ENCODE measurements at places on chromosomes 13 and 19.

GRCh38 chr13:40503966-40504591 is 162.4 kb downstream of the FOXO1 start:
- DNase-seq: no peak

- no peak for DNase-seq
These were observed 139.2 kb downstream of the SLITRK5 start for GRCh38 chr13:87810391-87810801.

DNA sequence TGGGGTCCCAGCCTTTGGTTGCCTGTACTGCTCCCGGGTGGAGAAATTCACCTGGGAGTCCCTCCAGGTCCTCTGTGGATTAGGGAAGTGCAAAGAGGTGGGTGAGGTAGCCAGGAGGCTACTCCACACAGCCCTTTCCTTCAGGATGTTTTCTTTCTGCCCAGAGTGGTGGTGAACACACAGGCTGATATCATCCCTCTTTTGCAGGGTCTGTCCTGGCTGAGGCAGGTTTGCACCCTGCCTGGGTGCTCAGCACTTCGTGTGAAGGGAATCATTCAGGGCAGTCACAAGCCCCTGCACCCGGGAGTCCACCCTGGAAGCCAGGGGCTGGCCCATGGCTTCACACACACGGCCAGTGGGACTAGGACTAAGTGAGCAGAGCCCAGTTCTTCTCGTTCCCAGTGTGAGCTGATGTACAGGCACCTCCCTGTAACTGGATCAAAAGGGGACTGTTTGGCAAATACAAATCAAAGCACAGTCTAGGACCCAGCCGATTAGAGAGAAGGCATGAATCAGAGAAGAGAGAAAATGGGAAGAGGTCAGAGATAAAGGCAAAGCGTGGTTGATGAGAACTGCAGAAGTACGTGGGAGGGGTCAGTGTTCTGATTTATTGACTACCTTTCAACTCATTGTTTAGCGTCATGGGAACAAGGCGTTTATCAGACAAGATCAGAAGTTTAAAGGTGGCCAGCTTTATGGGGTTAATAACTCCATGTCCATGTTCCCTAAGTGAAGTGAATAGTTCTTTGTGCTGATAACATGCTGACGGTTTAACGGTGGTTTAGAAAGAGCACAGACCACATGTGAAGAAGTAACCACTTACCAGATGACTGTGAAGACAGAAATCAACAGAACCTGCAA is 30.4 kb upstream of the SPATA13 start:
- peak; percentile 20 for DNase-seq

- DNase-seq: no peak
These were observed 4.4 kb downstream of the C13orf46 start for GRCh38 chr13:113969311-113969972.

DNA sequence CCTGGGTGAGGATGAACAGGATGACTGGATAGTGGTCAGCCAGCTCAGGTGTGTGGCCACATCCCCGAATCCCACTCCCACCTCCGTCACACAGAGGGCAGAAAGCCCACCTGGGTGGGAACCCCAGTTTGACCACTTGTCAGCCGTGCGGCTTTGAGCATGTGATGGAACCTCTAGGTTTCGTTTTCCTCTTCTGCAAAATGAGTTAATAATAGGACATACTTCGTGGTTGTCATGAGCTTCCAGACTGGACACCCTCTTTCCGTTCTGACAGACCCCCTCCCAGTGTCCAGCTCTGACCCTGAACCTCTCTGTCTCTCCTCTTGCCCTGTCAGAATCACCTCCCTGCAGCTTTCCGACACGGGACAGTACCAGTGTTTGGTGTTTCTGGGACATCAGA is 1.8 kb downstream of the AXL start:
- DNase-seq: no peak
